ENCODE measurements at places on chromosomes 1 and 21.

- no peak for DNase-seq
Observed at GRCh38 chr21:34807146-34807880, 138.5 kb downstream of the CLIC6 start.

GRCh38 chr1:212648431-212648830 is 39.9 kb downstream of the ATF3 start:
- no peak for DNase-seq

GRCh38 chr1:28580722-28581530 is 11.1 kb upstream of the RAB42 start:
- DNase-seq: peak; percentile 44

DNA sequence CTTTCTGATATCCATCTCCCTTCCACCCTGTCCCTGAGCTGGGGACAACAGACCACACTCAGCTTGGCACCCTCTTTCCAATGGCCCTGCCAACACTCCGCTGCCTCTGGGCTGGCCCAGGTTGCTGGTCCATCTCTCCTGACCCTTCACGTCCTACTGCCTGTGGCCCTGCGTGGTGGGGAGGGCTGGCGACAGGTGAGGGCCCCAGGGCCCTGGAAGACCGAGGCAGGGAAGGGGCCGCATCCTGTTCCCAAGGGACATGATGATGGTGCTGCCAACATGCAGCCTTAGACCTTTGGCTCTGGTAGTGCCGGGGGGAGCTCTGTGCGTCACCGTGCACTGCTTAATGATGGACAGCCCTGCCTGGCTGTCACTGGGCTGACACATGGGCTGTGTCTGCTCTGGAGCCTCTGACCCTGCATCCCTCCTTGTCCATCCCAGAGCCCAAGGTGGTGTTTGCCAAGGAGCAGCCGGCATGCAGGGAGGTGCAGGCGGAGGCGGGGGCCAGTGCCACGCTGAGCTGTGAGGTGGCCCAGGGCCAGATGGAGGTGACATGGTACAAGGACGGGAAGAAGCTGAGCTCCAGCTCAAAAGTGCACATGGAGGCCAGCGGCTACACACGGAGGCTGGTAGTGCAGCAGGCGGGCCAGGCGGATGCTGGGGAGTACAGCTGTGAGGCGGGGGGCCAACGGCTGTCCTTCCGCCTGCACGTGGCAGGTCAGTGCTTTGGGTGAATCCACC is 65.2 kb downstream of the OBSCN start:
- DNase-seq: no peak

DNA sequence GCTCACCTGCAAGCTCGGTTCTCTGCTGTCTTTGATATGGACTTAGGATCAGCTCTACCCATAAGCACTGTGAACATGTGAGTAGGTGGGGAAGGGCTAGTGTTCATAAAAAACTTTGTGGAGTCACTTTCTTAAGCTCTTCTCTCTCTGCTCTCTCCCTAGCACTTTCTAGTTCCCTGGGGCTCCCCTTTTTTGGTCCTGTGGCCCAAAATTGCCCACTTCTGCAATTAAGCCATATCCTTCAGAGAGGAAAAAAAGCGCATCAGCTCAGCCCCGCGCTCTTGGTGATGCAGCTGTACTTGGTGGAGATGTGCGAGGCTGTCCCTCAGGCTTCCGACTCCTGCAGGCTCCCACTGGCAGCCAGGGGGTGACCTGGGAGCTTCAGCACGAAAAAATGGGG is 23.4 kb downstream of the CCSAP start:
- no peak for DNase-seq

DNA sequence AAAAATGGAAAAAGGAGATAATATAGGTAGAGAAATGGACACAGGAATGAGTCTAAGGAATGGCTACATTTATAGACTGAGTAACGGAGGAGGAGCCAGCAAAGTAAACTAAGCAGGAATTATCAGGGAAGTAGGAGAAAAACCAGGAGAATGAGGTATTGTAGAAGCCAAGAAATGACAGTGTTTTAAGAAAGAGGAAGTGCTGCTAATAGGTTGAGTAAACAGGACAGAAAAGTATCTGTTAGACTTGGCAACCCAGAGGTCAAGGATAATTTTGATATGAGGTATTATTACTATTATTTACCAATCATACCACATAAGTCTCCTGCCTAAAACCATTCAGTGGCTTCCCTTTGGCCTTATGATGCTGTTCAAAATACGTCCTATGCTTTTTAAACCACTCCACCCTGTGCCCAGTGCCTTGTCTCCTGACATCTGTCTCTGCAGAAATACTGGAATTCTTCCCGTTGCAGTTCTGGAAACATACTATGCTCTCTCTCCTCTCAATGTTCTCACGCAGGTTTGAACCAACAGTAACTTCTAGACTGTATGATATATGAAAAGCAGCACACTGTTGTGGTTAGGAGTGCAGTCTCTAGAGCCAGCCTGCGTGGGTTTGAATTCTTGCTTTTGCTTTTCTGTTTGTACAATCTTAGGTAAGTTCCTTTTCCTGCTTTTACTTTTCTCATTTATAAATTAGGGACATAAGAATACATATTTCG is 24.6 kb upstream of the NEK7 start:
- no peak for DNase-seq

DNA sequence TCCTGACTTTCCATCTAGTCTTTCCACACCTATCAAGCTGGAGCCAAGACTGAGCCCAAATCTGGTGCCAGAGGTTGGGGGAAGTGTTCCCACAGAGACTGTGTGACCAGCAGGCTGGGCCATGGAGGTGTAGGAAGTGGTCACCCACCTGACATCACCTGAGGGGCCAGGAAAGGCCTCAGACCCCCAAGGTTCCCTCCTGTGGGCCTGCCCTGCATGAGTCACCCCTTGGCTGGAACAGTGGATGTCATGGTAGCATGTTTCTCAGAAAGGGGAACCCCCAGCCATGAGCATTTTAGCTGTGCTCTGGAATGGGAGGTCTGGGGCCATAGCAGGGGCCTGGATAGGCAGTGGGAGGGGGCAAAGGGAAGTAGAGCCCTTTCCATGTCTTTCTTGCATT is 5.7 kb upstream of the TNFRSF8 start:
- DNase-seq: no peak

DNA sequence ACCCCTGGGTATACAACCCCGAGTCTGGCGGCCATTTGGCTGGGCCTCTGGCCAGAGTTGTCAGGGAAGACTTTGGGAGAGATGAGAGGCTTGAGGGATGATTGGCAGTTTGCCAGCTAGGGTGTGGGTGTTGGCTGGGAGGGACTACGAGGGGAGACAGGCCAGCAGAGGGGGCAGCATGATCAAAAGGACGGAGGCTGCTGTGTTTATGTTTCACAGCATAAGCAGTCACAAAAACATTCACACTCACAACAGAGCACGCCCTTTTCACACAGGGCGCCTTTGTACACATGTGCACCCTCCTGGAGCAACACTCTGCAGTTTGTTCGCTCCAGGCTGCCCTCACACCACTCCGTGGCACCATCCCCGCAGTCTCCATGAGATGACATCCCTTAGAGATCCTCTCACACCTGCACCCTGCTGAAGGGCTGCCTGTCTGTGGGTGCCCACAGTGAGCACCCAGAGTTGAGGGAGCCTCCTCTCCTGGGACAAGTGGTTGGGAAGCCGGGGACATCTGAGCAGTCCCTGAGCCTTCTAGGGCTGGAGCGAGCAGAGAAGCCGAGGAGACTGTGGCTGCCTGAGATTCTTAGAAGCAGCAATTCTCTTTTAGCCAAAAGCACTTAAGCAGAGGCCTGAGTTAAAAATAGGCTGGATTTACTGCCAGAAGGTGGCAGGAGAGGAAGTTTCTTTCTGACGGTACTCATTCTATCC is 15.4 kb downstream of the EFNA3 start:
- DNase-seq: peak; percentile 76
